Activated CD4-positive, CD25-positive, alpha-beta regulatory T cell (primary cell): ENCODE measurements at places on chromosomes 1 and 21.
A peak's percentile ranks its signal among the peaks of the same experiment; 100 is the strongest.

- no peak for DNase-seq
Measured at GRCh38 chr1:54774820-54775498, 10.6 kb upstream of the PARS2 start.

DNA sequence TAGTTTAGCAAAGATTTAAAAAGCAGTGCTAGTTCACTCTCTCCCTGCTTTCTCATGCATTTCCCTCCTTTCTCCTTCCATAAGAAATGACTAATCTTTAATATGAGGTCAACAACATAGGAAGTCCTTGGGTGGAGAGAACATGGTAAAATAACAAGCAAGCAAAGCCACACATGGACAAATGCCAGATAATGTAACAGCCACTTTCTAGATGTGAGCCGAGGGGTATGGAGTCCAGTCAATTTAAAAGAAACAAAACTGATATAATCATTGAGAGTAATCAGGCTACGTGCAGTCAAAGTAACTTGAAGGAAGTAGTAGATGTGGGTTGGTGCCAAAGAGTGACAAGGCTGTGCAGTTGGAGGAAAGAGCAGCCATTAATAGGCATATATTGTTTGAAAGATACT, 69.6 kb downstream of the DUSP10 start:
- DNase-seq, result no peak

DNA sequence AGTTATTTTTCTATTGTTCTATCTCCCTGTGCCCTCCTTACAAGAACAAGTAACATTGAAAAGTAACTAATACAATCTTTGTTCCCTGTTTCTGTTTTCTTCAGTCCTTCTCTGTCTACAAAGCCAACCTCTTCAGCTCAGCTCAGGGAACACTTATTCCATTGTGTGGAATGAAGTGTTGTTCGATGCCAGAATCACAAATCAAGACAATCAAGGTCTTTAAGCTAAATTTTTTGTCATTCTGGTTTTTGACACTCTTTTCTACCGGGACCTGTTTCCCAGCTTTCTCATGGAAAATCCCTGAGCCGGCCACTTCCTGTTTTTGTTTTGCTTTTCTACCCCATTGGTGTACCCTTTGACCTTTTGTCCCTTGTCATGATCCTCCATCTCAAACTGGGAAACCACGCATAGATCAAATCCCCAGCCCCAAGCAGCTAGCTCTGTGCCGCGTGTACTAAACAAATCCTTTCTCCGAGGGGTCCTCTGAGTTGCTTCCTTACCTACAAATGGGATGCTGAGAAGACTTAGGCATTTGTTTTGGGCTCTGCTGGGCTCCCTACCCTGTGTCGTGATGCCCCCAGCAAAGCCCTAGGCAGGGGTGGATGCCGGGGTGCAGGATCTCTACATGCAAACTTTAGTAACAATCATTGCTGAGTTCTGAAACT, 141.8 kb downstream of the TOMM20 start:
- DNase-seq, result no peak

- DNase-seq, result no peak
Measured at GRCh38 chr1:90719330-90720144, 2.4 kb upstream of the BARHL2 start.

- DNase-seq, result no peak
Measured at GRCh38 chr1:39898648-39899603, 2.8 kb downstream of the MYCL start.

DNA sequence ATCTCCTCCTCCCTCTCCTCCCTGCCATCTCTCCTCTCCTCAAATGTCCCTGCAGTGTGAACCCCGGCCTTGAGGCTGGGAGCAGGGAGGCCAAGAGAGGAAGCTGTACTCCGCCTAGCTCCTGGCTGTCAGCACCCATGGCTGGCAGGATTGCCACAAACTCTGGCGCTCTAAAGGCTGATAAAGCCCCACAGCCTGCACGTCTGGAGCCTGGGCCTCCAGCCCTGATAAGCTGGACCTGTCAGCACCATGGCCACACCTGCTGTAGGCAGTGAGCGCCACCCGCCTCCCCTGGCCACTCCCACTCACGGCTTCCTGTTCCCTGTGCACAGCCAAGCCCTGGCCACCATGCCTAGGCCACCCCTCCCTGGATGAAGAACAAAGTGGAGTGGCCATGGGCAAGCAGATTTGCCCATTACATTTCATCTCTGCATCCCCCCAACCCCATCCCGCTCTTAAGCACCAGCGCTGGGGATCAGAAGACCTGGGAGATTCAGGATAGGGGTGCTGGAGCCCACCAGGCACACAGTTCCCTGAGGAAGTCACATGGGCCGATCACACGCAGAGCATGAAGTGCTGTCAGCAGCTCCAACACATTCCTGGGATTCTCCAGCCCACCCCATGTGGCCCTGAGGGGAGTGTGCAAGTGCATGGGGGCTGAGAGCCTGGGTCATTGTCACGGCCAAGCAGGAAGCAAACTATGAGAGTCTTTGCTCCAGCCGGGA, 24.2 kb upstream of the NPPB start:
- DNase-seq, result no peak

GRCh38 chr1:54001591-54001990, 16.4 kb downstream of the LDLRAD1 start:
- DNase-seq, result no peak

DNA sequence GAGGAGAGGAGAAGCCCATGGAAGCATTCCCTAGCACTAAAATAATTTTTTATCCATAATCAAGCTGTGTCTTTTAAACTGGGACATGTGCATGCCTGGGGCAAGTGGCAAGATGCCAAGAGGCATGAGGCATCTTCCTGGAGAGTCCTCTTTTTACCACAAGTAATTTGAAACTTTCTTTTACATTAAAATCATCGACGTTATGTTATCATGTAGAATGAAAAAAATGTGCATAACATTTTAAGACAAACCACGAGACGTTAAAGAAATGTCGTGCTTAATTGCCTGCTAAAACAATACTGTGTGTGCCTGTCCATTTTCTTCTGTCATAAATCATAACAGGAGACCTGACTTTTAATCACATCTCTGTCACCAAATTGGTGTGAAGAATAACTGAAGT, 1.5 kb downstream of the STYXL2 start:
- no peak for DNase-seq

DNA sequence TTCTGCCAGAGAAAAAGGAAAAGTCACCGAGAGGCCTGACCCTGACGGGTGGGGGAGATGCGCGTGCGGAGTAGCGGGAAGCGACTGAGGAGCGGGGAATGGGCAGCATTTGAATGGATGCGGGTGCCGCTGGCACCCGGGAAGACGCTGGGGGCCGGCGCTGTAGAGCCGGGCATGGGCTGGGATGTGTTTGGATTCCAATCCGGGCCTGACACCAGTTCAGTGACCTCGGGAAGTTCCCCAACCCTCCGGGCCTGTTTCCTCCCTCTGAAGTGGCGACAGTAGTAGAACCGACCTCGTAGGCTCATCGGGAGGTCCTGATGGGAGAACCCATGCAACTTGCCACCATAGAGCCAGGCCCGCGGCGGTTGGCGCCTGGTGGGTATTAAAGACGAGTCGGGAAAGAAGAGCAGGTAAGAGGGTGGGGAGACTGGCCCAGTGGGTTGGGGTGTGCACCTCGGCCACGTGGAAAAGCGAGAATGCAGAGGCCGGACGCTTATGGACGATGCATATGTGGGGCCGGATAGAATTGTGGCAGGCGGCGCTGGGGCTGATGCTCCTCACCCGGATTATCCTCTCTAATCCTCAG, 642 bp upstream of the SLC16A1 start:
- DNase-seq, result peak; percentile 48

DNA sequence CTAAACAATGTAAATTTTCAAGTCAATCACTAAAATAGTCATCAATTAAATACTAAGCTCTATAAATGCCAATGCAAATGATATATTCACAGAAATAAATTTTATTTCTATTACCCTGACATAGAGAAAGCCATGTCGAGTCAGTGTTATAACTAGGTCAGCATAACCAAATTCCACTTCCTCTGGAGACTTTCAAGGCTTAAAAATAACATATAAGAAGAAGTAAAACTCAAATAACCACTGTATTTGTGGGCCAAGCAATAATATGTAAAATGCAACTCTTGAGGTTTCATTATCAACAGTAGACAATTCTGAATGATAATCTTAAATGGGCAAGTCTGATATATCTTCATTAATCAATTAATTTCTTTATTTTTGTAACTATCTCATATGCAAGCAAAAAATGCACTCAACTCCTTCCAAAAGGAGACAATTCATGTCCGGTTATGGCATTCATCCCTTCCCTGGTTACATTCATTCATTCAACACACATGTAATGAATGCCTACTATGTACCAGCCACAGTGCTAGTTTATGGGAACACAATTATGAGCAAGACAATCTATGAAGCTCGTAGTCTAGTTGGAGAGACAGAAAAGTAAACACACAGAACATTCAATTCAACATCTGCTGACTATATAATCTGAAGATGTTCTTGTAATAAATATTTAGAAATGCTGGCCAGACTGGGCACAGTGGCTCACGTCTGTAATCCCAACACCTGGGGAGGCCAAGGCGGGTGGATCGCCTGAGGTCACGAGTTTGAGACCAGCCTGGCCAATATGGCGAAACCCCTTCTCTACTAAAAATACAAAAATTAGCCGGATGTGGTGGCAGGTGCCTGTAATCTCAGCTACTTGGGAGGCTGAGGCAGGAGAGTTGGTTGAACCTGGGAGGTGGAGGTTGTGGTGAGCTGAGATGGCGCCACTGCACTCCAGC, 37.1 kb upstream of the CAP1 start:
- no peak for DNase-seq

DNA sequence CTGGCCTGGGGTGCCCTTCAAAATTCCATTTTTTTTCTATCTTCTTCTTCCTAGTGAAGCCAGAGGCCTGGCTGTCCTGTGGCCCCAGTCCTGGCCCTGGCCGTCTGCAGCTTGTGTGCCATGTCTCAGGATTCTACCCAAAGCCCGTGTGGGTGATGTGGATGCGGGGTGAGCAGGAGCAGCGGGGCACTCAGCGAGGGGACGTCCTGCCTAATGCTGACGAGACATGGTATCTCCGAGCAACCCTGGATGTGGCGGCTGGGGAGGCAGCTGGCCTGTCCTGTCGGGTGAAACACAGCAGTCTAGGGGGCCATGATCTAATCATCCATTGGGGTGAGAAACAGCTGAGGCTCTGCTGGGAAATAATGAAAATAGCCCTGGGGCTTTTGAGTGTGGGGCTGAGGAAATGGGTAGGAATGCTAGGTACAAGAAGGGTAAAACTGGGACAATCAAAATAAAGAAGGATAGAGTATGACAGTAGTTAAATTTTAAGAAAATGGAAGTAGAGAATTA, 2.1 kb downstream of the CD1E start:
- no peak for DNase-seq

- DNase-seq, result no peak
Measured at GRCh38 chr1:36497207-36497606, 14.5 kb upstream of the CSF3R start.

GRCh38 chr1:154716011-154716410, 108.0 kb upstream of the ADAR start:
- DNase-seq, result no peak

GRCh38 chr1:174828264-174828663, 171.5 kb upstream of the CACYBP start:
- no peak for DNase-seq

- no peak for DNase-seq
Measured at GRCh38 chr21:33256019-33256418, 10.1 kb upstream of the IL10RB start.

- DNase-seq, result no peak
Measured at GRCh38 chr1:111512931-111513330, 9.5 kb upstream of the ADORA3 start.

GRCh38 chr21:46570119-46570518, 34.8 kb downstream of the S100B start:
- DNase-seq, result no peak

- DNase-seq, result no peak
Measured at GRCh38 chr1:200909071-200909470, 14.4 kb downstream of the INAVA start.

DNA sequence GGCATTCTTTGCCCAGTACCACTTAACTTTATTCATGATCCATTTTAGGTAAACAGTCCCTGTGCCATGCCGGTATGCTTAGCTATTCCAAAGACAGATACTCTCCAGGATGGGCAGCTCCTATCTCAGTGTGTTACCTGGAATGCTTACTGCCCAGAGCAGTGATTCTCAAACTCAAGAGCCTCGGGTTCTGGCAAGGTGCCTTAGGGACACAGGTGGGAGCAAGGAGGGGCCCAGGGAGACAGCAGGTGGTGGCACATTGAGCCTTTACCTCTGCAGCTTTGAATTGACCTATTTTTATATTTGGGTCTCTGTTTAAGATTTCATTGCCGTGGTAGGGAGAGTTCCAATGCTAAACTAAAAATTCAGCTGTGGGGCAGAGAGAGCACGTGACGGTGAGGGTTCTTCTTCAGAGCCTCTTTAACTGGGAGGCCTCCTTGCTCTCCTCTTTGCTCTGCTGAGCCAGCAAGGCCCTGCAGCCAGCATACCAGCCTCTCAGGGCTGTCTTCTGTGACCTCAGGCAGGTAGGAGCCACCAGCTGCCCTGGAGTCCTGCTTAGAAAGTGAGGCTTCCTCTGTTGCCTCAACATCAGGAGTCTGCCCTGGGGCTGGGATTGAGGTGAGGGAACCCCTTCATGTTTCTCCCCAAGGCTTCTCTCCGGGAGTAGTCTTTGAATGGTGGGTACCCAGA, 20.2 kb downstream of the PHGDH start:
- DNase-seq, result no peak

DNA sequence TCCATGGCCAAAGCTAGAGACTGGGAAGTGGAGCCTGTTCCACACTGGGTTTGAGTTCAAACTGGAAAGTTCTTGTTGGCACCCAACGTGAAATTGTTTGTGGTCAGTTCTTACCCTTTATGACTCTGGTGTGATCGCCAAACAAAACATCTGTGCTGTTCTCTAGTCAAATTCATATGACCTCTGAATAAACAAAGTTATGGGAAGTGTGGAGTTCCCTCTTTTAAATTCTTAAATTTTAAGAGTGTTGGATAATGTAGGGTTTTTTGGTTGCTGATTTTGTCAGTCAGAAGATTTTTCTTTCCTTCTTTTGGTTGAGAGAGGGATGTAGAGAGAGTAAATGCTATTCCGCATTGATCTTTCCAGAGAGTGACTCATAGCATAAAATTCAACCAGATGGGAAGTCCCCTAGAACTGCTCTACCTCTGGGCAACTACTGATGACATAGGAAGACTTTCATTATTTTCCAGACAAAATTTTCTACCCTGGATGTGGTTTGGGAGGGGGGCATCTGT, 36.4 kb downstream of the CHML start:
- DNase-seq, result no peak

DNA sequence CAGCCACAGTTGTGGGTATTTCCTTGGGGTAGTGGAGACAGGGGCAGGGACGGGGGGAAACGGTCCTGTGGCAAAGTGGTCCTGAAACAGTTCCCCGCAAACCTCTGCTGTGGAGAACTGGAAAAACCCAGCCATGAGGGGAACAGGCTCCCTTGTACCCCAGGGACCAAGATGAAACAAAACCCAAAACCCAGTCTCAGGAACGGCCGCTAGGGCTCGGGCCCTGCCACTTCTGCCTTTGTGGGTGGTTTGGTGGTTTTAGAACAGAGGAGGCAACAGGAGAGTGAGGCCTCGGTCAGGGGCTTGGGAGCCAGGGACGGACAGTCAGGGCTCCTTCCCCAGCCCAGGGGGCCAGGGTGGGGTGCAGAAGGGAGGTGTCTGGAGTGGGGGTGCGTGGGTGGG, 24.8 kb upstream of the EDN2 start:
- DNase-seq, result no peak

GRCh38 chr21:35028451-35028978, 20.6 kb downstream of the RUNX1 start:
- no peak for DNase-seq

GRCh38 chr1:44283524-44284173, 70.4 kb downstream of the DMAP1 start:
- no peak for DNase-seq

GRCh38 chr1:207079706-207080241, 8.9 kb upstream of the C4BPB start:
- DNase-seq, result no peak

GRCh38 chr1:234950598-234950997, 178.0 kb downstream of the TOMM20 start:
- no peak for DNase-seq
